ENCODE measurements at places on chromosomes 6 and 20. TPM values are rescaled to one million over a fixed set of nuclear protein-coding genes. Genes with fewer than 3 reads are reported as not detected.

DNA sequence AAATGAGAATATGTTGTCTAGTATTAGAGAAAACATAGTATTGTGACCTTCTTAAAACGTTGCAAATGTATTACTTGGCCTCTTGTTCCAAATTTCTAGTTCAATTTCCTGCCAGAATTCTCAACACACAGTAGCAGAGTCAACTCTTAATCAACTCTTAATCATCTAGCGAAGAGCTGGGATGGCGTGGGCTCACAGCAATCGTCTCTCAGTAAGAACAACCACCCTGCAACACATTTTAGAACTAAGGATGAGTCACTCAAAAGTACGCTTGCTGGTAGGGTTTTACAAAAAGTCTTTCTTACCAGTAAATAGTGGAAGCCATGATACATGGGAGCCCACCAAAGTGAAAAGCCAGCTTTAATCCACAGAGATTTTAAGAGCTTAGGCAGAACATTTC, 24.6 kb downstream of the GPR6 start:
- no peak for DNase-seq

ASCC3 gene
- total RNA-seq: 77.8 TPM

COL19A1 gene
- total RNA-seq: not detected

GRCh38 chr20:6017467-6017866, 36.4 kb downstream of the LRRN4 start:
- DNase-seq: no peak

DNA sequence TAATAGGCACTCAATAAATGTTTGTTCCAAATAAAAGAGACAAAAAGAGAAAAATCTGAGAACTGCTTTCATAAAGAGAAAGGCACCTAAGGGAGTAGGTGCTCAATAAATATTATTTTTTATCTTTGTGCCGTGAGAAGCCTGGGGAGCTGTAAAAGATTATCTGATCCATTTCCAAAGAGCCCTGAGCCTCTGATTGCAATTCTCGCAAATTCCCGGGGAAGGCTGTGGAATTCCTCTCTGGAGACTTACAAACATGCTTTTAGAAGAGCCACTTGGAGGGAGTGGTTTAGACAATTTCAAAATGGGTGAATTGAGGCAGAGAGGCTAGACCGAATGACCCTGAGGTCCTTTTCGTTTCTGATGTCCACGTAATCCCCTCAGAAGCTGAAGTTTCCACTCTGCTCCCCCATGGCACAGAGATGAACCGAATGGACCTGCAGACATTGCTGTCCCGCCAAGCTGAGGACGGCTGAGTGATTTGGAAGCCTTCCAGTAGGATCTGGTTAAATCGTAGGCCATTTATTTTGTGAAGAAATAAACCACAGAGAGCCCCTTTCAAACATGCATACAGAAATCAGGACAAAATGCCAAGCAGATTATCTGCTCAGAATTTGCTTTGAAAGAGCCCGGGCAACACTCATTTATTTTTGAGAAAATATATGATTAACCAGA, 77.8 kb downstream of the PKHD1 start:
- DNase-seq: no peak

DNA sequence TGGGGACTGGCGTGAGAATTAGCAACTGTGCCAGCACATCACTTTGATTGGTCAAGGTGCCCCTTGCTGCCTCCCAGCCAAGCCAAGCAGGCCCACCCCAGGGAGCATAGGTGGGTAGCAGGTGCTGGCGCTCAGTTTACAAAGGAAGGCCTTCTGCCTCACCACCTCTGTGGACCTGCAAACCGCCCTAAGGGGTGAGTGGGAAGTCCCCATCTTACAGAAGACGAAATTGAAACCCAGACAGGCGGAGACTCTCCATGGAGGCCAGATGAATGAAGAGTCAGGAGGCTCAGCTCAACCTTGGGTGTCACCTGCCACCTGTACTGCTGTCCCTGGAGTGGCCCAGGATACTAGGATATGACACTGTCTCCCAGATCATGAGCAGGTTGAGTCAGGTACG, 21.5 kb upstream of the MAS1L start:
- DNase-seq: no peak

RAET1G gene
- not detected for total RNA-seq

DNA sequence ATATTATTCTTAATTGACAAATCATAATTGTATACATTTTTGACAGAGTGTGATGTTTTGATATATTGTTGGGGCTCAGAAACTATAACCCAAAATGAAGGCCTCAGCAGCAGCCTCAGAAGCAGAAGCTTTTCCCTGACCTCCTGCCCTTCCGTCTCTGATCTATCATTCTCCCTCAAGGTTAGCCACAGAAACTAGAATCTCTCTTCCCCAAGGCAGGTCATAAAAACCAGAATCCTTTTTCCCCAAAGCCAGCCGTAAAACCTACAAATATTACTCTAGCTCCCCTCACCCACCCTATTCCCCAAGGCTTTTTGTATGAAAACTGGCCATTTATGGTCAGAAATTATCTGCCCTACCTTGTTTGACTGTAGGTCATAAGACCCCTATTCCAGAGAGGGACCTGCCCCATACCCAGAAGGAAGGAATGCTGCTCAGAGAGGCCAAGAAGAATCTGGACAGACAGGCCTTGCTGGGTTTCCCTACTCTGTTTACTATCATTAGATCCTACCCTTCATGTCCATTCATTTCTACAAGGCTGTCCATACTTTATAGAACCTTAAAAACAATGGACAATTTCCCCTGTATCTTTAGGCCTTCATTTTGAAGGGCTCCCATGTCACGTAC, 14.5 kb downstream of the OR2B2 start:
- no peak for DNase-seq

DNA sequence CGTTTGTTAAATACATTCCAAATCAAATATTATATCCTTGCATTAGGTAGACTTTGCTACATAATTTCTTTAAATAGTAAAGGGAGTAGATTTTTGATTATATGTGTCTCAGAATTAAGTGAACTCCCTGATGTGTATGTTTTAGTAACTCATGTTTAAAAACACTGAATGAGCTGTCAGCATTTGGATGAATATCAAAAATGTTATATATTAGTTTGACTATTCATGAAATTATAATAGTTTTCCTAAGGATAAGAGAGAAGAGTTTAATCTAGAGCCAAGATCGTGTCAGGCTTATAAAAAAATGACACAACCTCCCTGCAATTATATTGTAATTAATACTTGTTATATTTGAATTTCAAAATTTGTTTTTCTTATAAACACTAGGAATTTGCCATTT, 195.2 kb downstream of the COL19A1 start:
- DNase-seq: no peak

DNA sequence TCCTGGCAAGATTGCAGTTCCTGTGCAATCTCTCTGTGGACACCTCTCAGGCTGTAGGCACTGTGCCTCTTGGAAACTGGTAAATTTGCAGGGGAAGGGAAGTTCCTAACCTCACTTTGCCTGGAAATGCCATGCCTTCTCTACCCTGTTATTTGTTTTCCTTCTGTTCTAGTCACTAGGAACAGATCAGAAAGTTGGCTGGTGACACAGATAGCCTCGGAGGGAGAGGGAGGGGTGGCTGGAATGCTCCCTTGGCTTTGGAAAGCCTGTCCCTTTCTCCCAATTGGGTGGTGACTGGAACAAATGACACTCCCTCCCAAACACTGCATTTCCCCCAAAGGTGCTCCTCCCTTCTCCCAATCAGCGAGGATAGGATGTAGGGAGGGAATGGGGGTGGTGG, 131.5 kb upstream of the F13A1 start:
- DNase-seq: no peak

MUC21 gene
- total RNA-seq: not detected

- DNase-seq: no peak
Observed at GRCh38 chr20:46637020-46637419, 14.2 kb downstream of the SLC13A3 start.

DNA sequence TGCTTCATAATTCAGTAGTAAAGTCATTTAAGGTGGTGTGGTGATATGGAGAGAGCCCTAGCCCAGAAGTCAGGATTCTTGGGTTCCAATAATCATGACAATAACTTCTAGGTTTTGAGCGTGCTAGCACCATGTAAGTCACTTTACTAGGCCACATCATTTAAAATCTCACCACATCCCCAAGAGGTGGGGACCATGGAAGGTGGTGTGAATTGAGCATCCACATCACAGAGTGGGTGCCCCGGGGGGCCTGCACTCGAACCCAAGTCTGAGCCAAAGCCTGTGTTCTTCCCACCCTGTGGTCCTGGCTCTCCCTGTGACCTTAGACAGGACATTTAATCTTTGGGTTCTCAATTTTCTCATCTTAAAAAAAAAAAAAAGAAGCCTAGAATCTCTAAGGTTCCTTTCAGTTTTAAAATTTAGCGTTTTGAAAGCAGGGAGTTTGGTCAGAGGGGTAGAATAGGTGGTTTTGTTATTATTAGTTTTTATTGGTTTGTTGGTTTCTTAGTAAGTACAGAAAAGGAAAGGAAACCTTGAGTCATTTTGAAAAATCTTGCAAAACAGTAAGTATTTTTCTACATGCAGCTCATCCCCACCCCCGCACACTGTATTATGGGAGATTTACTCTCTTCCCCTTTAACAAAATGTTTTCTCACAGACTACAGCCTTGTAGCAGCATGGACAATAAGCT, 26.4 kb downstream of the ARMC2 start:
- no peak for DNase-seq

GRCh38 chr20:8116067-8116811, 15.8 kb upstream of the PLCB1 start:
- no peak for DNase-seq

GRCh38 chr20:46264391-46265266, 43.7 kb downstream of the CDH22 start:
- DNase-seq: no peak

DNA sequence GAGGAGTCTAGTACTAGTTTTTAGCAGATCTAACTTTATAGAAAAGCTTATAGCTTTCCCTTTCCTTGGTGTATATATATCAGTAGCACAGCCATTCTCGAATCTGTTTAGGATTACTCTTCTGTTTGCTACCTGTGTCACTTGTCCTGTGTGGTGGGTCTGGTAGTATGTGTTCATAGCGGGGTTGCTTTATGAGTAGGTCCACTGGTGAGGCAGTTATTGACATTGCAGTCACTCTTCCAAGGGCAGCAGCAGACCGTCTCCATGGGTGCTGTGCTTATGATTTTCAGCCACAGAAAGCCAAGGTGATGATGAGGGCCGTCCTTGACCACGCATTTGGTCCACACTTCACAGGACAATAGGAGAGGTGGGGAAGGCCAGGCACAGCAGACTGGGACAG, 171.5 kb downstream of the CDKAL1 start:
- no peak for DNase-seq

TRDN gene
- 41.6 TPM for total RNA-seq

GRCh38 chr20:47252879-47253307, 103.6 kb downstream of the ZMYND8 start:
- no peak for DNase-seq

GRCh38 chr20:24153101-24154040, 164.8 kb upstream of the GGTLC1 start:
- no peak for DNase-seq

TSHZ2 gene
- total RNA-seq: 0.30 TPM

ELOVL2 gene
- total RNA-seq: 0.69 TPM

GRCh38 chr6:98530732-98531131, 303.6 kb upstream of the POU3F2 start:
- DNase-seq: no peak

CDSN gene
- not detected for total RNA-seq

LSM2 gene
- total RNA-seq: 127 TPM

DNA sequence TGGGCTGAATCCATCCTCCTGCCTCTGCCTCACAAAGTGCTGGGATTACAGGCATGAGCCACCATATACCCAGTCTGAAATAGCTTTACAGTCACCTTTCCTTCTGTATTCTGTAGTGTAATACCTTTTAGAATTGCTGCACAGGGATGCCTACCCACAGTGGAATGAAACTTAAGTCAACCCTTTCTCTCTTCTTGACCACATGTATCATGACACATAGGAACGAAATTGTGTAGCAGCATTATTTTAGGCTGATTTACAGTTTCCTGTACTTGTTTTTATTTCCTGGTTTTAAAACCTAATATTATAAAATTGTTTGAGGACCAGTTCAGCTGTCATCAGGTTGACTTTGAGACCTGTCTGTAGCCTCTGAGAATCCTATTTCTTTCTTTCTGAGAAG, 297.8 kb downstream of the ZFAND3 start:
- no peak for DNase-seq

PIGU gene
- total RNA-seq: 27.9 TPM

PSORS1C1 gene
- total RNA-seq: 0.52 TPM

KIAA0408 gene
- 10.8 TPM for total RNA-seq

HLA-DQA1 gene
- total RNA-seq: not detected

DNA sequence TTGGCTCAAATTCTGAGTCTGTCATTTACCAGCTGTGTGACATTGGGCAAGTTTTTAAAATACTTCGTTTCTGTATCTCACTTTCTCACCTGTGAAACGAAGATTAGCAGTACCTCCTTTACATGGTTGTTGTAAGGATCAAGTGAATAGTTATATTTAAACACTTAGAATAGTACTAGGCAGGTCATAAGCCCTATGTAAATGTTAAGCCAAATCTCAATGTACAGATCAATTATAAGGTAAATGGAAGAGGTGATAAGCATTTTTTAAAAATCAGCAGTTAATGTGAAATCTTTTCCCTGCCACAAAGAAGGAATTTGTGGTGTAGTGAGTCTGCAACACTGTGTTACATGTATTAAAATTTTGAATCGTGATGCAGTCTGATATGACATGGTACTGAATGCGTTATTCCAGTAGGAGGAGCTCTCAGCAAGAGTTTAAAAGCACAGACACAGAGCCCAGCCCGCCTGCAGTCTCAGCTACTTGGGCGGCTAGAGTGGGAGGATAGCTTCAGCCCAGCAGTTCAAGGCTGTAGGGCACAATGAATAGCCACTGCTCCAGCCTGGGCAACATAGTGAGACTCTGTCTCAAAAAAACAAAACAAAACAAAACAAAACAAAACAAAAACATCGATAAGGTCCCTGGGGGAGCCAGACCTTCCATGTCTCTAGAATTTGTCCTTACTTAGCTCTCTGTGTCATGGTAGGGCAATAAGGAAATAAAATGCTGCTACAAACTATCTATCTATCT, 46.0 kb downstream of the GTF2H5 start:
- no peak for DNase-seq

DNA sequence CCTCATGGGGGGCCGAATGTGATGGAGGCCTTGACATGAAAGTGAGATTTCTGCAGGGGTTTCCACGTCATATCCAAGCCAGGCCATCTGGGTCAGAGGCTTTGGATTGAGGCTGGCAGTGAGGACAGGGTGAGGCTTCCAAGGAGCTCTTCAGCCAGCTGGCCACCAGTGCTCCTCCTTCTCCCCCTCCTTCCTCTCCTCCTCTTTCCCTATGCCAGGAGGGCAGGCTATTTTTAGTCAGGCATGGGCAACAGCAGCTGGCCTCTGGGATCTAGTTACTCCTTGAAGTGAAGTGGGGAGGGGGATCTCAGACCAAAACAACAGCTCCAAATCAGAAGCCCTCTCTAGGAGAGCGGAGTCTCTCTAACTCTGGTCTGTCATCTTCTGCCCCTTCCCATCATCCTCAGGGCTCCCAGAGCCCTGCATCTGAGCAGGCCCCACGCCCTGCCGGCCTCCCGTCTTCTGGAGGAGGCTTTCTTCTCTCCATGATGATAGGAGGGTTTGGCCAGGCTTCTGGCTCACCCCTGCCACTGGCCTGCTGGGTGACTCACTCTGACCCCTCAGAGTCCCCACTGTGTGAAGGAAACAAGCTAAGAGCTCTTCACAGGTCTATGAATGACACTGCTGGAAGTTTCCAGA, 612 bp downstream of the TNNC2 start:
- DNase-seq: no peak

GRCh38 chr6:135176058-135176457, 5.0 kb upstream of the MYB start:
- no peak for DNase-seq
